ENCODE measurements at places on chromosomes 1 and 21. TPM values are rescaled to one million over a fixed set of nuclear protein-coding genes. Genes with fewer than 3 reads are reported as not detected.

DNA sequence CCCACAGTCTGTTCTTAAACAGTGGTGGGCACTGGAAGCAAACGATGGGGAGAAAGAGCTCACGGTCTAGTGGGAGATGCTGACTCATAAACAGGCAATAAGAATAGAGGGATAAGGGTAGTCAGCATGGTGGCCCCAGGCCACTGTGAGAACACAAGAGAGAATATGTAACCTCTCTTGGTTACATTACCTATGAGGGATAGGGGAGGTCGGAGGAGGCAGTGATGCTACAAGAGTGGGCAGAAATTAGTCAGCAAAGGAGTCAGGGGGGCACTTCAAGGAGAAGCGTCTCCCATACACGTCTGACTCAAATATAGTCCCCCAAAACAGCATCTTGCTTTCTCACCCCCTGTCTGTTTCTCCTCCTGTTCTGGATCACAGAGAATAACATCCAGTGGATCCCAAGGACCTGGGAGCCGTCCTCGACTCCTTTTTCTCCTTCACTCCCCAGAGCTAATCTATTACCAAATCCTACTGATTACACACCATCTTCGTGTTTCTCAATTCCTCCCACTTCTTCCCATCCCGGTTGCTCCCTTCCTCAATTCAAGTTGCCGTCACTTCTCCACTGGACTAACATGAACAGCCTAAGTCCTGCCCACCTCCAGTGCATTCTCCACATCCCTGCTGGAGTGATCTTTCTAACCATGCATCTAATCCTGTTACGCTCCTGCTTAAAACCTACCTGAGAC is 2.1 kb downstream of the SLAMF8 start:
- no peaks in the 10 kb centered on the region for H3K4me1 ChIP-seq
- DNase-seq = no peak
- no peak overlapping the region for H3K27ac ChIP-seq
- no peak overlapping the region for H3K4me3 ChIP-seq

DNA sequence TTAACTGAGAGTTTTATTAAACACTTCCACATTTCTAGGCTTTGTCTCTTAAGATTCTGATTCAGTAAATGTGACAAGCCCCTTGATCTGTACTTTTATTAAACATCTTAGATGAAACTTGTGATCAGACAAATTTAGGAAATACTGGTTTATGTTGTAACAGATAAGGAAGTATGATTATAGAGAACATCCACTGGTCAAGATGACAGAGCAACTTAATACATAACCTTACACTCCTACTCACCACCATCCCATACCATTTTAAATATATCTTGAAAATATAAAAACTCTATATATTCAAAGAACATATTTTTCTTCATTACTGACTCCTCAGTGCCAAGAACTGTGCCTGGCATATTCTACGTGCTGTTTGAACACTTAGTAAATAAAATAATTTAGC is 217.5 kb downstream of the LRRC40 start:
- no peaks in the 10 kb centered on the region for H3K4me1 ChIP-seq
- no peaks in the 10 kb centered on the region for H3K36me3 ChIP-seq
- no peak overlapping the region for H3K27ac ChIP-seq

DNA sequence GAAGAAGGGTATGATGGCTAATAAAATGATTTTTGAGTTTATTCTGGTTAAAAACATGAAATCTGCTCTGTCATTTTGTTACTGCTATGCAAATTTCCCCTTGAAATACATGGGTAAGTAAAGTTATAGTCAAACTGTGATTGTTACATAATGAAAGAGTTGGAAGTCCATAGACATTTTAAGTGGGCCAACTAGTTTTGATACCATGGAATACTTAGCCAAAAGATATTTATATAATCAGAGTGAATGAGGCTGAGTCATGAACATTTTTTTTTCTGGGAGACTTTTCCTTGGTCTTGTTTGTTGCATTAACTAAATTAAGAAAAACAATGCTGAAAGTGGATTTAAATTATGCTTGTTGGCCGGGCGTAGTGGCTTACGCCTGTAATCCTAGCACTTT is 58.2 kb upstream of the MPC2 start:
- H3K4me3 ChIP-seq = no peak overlapping the region
- peak overlapping the region; percentile 46 for H3K27ac ChIP-seq
- no peaks in the 10 kb centered on the region for H3K27me3 ChIP-seq

GRCh38 chr1:113978863-113979702 is at the start of gene OLFML3:
Gene OLFML3 (plus strand): TSS chr1:113979474. CDS start chr1:113979517, 43 bp downstream.
- no peaks in the 10 kb centered on the region for H3K27me3 ChIP-seq
- no peaks in the 10 kb centered on the region for H3K36me3 ChIP-seq
- DNase-seq = peak; percentile 92
- peaks cover 16% of the 10 kb centered on the region for H3K4me1 ChIP-seq
- peak within 1 kb of the TSS; percentile 48 for H3K4me3 ChIP-seq

- DNase-seq = no peak
- no peaks in the 10 kb centered on the region for H3K36me3 ChIP-seq
- H3K4me1 ChIP-seq = no peaks in the 10 kb centered on the region
- no peaks in the 10 kb centered on the region for H3K27me3 ChIP-seq
- no peak overlapping the region for H3K4me3 ChIP-seq
These were observed 111.7 kb downstream of the RHOU start for GRCh38 chr1:228846952-228847351.

- H3K27me3 ChIP-seq = no peaks in the 10 kb centered on the region
- no peak overlapping the region for H3K27ac ChIP-seq
- DNase-seq = no peak
- H3K4me3 ChIP-seq = no peak overlapping the region
- no peaks in the 10 kb centered on the region for H3K4me1 ChIP-seq
- no peaks in the 10 kb centered on the region for H3K36me3 ChIP-seq
These were observed 269.1 kb downstream of the AKT3 start for GRCh38 chr1:243580984-243581383.

DNA sequence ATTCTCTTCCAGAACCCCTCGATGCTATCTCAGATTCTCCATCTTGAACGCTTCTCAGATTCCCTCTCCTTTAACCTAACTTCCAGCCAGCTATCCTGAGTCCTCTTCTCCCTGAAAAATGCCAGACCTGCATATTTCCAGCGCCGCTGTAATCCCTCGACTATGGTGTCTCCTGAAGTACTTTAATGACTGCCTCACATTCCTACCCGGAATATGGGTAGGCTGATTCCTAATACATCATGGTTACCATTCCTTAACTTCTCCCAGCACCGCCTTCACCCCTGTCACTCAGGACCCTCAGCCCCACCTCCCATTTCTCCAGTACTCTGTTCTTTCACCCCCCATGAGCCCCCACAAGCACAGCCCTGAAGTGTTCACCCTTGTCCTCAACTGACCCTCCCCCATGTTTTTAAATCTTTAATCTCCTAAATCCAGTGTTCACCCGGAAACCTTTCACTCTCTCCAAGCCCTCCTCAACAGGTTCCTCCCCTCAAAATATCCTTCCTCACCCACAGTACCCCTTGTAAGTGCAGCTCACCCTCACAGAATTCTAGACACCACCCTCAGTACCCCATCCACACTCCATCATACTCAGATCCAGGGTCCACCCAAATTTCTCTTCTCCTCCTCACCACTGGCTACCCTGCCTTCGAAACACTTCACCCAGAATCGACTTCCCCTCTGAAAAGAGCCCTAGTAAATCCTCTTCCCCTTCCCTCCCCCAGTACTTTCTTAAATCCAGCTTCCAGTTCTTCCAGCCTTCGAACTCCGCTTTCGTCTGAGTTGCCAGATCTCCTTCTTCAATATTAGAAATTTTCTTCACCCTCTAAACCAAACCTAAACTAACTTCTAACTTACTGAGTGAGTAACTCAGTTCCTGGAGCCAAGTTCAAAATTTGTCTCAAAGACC is 922 bp downstream of the CPT2 start:
- DNase-seq = no peak
- H3K36me3 ChIP-seq = peaks cover 20% of the 10 kb centered on the region
- H3K27ac ChIP-seq = peak overlapping the region; percentile 94
- no peaks in the 10 kb centered on the region for H3K27me3 ChIP-seq
- peak overlapping the region; percentile 95 for H3K4me3 ChIP-seq

DNA sequence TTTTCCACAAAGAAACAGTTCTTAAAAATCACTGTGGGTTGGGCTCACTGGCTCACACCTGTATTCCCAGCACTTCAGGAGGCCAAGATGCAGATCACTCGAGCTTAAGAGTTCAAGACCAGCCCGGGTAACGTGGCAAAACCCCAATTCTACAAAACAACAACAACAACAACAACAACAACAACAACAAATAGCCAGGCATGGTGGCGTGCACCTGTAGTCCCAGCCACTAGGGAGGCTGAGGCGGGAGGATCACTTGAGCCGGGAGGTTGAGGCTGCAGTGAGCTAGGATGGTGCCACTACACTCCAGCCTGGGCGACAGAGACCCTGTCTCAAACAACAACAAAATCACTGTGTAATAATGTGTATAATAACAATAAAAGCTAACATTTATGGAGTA is 40.8 kb downstream of the CDCP2 start:
- DNase-seq = no peak
- H3K4me3 ChIP-seq = no peak overlapping the region
- no peak overlapping the region for H3K27ac ChIP-seq
- H3K27me3 ChIP-seq = no peaks in the 10 kb centered on the region
- H3K4me1 ChIP-seq = no peaks in the 10 kb centered on the region
- H3K36me3 ChIP-seq = no peaks in the 10 kb centered on the region

GRCh38 chr1:113963281-113963906 is 15.9 kb upstream of the OLFML3 start:
- H3K36me3 ChIP-seq = peaks cover 100% of the 10 kb centered on the region
- H3K27ac ChIP-seq = no peak overlapping the region
- H3K4me3 ChIP-seq = no peak overlapping the region
- DNase-seq = no peak
- H3K4me1 ChIP-seq = no peaks in the 10 kb centered on the region
- H3K27me3 ChIP-seq = no peaks in the 10 kb centered on the region

DNA sequence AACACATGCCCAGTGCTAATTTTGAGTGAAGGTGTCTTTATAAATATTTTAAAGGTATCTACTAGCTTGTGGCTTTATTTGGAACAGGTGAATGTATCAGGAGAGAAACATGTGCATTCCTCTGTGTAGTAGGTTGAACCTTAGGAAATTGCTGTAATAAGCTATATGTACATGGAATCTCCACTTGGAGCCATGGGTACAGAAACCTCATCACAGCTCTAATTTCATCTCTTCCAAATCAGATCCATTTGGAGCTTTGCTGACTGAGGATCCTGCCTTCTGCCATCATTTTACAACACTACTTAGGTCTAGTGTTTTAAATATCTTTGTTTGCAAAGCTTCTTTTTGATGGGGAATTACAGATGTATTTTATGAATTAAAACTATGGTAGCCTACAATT is 2.1 kb downstream of the KCNK2 start:
- H3K27me3 ChIP-seq = peaks cover 57% of the 10 kb centered on the region
- peaks cover 6% of the 10 kb centered on the region for H3K4me1 ChIP-seq
- H3K27ac ChIP-seq = no peak overlapping the region
- H3K36me3 ChIP-seq = no peaks in the 10 kb centered on the region
- H3K4me3 ChIP-seq = no peak overlapping the region
- DNase-seq = no peak

GRCh38 chr1:89888480-89889322 is 67.9 kb downstream of the LRRC8D start:
- no peak overlapping the region for H3K27ac ChIP-seq
- no peaks in the 10 kb centered on the region for H3K36me3 ChIP-seq
- H3K27me3 ChIP-seq = no peaks in the 10 kb centered on the region

- no peaks in the 10 kb centered on the region for H3K4me1 ChIP-seq
- H3K36me3 ChIP-seq = no peaks in the 10 kb centered on the region
- H3K27ac ChIP-seq = no peak overlapping the region
These were observed 731.4 kb downstream of the KCNT2 start for GRCh38 chr1:195876792-195877191.

GRCh38 chr1:183783767-183784637 is 20.9 kb upstream of the RGL1 start:
- no peaks in the 10 kb centered on the region for H3K27me3 ChIP-seq
- no peak overlapping the region for H3K4me3 ChIP-seq
- peaks cover 19% of the 10 kb centered on the region for H3K4me1 ChIP-seq
- peak; percentile 66 for DNase-seq
- no peaks in the 10 kb centered on the region for H3K36me3 ChIP-seq
- peak overlapping the region; percentile 32 for H3K27ac ChIP-seq

DNA sequence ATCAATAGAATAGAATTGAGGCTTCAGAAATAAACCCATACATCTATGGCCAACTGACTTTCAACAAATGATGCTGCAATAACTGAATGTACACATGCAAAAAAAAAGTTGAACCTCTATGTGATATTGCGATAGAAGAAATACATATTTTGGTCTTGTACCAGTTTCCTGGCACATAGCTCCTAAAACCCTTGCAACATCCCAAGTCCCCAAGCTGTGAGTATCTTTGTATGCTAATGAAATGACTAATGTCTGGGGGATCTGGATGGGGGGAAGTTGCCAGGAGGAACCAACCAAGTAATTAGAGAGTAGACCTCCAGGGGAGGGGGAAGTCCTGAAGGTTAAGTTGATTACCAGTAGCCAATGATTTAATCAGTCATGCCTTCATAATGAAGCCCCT is 24.4 kb downstream of the BLZF1 start:
- H3K36me3 ChIP-seq = peaks cover 12% of the 10 kb centered on the region
- DNase-seq = no peak
- no peak overlapping the region for H3K4me3 ChIP-seq
- H3K27ac ChIP-seq = no peak overlapping the region

DNA sequence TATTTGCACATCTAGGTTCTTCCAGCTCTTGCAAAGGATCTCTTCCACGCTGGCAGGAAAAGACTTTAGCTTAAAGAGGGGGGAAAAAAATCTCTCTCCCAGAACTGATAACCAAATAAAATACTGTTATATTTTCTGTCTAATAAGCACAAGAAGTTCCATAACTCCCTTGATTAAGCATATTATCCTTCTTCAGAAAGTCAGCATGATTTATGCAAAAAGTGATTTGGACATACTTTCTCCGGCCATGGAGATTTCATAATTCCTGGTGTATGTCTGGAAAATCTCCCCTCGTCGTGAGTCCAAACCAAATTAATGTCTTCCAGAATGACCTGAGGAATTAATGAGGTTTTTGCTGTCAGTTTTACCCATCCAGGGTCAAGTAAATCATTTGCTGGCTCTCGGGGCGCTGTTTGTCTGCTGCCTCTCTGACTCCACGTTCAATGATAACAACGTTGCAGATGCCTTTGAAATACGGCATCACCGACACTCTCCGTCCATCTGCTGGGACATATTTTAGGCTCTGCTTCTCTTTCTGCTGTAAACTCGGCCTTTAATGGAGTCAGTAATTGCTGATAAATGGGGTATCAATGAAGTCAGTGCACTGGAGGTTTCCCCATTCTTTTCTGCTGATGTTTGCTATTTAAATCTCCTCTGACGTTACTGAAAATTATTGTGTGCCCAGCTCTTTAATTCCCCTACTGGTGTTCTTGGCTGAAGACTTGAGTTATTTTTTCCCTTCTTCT is 112.9 kb downstream of the HLX start:
- no peak for DNase-seq
- H3K4me1 ChIP-seq = no peaks in the 10 kb centered on the region
- H3K36me3 ChIP-seq = no peaks in the 10 kb centered on the region
- no peak overlapping the region for H3K27ac ChIP-seq
- H3K27me3 ChIP-seq = no peaks in the 10 kb centered on the region

GRCh38 chr1:230542681-230543080 is 99.6 kb upstream of the COG2 start:
- H3K27ac ChIP-seq = no peak overlapping the region
- no peak for DNase-seq
- no peaks in the 10 kb centered on the region for H3K4me1 ChIP-seq
- H3K36me3 ChIP-seq = no peaks in the 10 kb centered on the region

GRCh38 chr21:35102488-35103371 is 53.6 kb upstream of the RUNX1 start:
- H3K36me3 ChIP-seq = no peaks in the 10 kb centered on the region
- DNase-seq = peak; percentile 32
- no peaks in the 10 kb centered on the region for H3K27me3 ChIP-seq
- no peak overlapping the region for H3K4me3 ChIP-seq
- H3K4me1 ChIP-seq = no peaks in the 10 kb centered on the region

The MYOG gene
- not detected for total RNA-seq

The KPRP gene
- total RNA-seq = not detected

The SLC44A3 gene
- 2.9 TPM for total RNA-seq

The ANXA9 gene
- total RNA-seq = not detected

The SPATA17 gene
- 2.1 TPM for total RNA-seq

The CCDC17 gene
- 0.80 TPM for total RNA-seq

Measured in heart right ventricle (tissue), 16 donors.